ENCODE measurements at places on chromosomes 13 and 19. TPM values are rescaled to one million over a fixed set of nuclear protein-coding genes. Genes with fewer than 3 reads are reported as not detected.

COMP gene
- 0.33 TPM for total RNA-seq

GTF2F2 gene
- total RNA-seq = 14.6 TPM

OR10H5 gene
- total RNA-seq = not detected

CACNG7 gene
- total RNA-seq = under 0.01 TPM

DACH1 gene
- total RNA-seq = 1.4 TPM

GRCh38 chr19:39032063-39032918 lies at the start of gene FBXO27:
TSS of gene FBXO27 (minus strand) at chr19:39032549. CDS start at chr19:39032227, 322 bp downstream.
- peaks cover 13% of the 10 kb centered on the region for H3K36me3 ChIP-seq
- peaks cover 19% of the 10 kb centered on the region for H3K4me1 ChIP-seq
- no peak for DNase-seq
- H3K4me3 ChIP-seq = peak within 1 kb of the TSS; percentile 65

GRCh38 chr13:106161146-106161545 lies 374.3 kb downstream of the EFNB2 start:
- no peaks in the 10 kb centered on the region for H3K36me3 ChIP-seq
- H3K27ac ChIP-seq = no peak overlapping the region
- peaks cover 5% of the 10 kb centered on the region for H3K4me1 ChIP-seq
- DNase-seq = no peak

DNA sequence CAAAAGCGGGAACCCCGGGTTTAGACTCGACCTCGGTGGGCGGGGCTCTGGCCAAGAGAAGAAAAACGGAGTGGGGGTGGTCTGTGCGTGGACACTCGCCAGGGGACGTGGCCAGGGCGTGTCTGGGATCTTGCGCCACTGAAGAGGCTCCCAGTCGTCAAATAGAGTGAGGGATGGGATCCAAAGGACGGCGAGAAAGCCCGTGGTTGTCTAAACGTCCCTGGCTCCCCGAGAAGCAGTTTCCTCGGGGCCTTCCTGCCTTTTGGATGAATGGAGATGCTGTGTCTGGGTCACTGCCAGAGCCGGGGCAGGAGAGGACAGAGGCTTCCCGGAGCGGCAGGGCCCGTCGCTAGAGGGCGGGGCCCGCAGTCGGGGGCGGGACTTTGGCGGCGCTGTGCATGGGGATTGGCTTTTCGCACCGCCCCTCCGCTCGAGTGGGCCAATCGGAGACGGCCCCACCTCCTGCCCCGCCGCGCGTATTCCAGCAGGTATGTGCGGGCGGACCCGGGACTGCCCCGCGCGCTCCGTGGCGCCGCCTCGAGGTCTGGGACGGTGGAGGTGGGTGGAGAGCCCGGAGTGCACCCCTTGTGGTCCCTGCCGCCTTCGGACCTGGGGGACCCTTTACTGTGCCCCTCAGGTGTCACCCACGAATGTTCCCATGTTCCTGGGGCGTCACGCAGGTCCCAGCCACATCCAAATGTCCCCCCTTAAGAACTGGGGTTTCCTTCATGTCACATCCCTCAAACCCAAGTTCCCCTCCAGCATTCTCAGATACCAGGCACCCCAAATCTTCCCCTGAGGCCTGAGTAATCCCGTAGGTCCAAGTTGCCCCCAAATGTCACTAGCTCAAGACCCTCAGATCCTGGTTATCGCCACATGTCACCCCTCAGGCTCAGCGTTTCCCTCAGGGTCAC lies 38.3 kb downstream of the ZSWIM4 start:
- peaks cover 64% of the 10 kb centered on the region for H3K4me1 ChIP-seq
- peak; percentile 98 for DNase-seq

GRCh38 chr19:39046037-39046821 lies 13.9 kb upstream of the FBXO27 start:
- DNase-seq = no peak
- no peaks in the 10 kb centered on the region for H3K36me3 ChIP-seq
- no peaks in the 10 kb centered on the region for H3K4me1 ChIP-seq
- no peaks in the 10 kb centered on the region for H3K27me3 ChIP-seq
- no peak overlapping the region for H3K4me3 ChIP-seq

DNA sequence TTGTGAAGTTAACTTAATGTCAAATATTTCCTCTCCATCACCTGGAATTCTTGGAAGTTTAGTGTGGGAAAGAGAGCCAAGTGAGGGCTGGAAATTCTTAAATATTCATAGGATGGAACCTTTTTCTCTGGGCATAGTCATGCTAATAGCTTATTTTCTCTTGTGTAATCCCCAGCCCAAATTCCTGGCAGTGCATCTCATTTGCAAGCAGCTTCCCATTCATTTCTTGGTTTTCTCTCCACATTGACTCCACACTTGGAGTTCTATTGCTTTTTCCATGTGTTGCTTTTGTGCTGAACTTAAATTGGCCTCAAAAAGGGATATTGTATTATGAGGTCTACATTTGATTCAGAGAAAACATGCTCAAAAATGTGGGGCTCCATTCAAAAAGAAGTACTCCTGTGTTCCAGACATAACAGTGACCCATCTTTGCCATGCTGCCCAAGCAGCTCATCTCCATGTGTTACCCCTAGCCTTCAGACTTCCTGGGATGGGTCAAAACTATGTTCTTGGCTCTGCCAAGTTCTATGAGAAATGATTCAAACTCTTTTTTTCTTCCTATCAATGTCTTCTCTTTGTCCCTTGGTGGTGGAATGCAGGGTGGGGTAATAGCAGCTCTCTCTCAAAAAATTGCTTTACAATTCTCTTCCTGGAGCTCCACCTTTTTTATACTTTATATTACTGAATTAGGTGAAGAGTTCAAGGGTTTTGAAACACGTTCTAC lies 2471.5 kb downstream of the PCDH9 start:
- H3K4me1 ChIP-seq = no peaks in the 10 kb centered on the region
- no peak overlapping the region for H3K27ac ChIP-seq
- H3K36me3 ChIP-seq = no peaks in the 10 kb centered on the region
- H3K4me3 ChIP-seq = no peak overlapping the region
- H3K27me3 ChIP-seq = no peaks in the 10 kb centered on the region
- no peak for DNase-seq

DNA sequence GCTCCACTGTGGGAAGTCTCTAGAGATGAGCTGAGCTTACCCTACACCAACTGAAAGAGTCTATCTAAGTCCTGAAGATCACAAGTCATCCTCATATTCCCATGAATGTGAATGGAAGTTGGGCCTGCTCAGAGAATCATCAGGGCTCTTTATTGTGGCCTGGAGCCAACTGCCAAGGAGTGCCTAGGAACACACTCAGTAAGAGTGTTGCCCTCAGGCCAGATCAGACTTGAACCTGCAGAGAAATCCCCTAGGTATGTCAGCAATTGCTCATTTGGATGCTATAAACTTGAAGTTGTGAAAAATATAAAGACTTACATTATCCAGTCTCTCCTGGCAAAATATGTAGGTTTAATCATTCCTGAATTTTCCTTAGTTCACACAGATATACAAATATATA lies 1070.2 kb downstream of the EFNB2 start:
- no peak overlapping the region for H3K4me3 ChIP-seq
- H3K4me1 ChIP-seq = no peaks in the 10 kb centered on the region
- H3K27me3 ChIP-seq = no peaks in the 10 kb centered on the region
- H3K27ac ChIP-seq = no peak overlapping the region
- DNase-seq = no peak

DNA sequence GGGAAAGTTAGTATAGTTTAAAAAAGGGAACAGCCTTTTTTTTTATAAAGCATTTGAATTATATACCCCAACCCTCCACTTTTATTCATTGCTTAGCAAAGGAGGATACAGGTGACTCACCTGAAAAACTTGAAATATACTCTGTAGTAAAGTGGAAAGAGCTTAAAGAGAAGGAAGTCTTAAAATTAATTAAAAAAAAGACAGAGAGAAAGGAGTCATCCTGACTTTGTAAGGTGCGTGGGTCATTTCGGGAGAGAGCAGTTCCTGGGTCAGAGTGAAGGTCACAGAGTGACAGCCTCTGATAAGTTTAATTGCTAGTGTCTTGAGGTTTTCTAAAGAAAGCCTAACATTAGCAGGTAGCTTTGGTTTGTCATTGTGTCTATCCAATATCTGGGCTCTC lies 310.3 kb downstream of the KLF5 start:
- no peaks in the 10 kb centered on the region for H3K36me3 ChIP-seq
- no peak overlapping the region for H3K27ac ChIP-seq
- no peaks in the 10 kb centered on the region for H3K4me1 ChIP-seq
- H3K4me3 ChIP-seq = no peak overlapping the region
- no peaks in the 10 kb centered on the region for H3K27me3 ChIP-seq
- no peak for DNase-seq

DNA sequence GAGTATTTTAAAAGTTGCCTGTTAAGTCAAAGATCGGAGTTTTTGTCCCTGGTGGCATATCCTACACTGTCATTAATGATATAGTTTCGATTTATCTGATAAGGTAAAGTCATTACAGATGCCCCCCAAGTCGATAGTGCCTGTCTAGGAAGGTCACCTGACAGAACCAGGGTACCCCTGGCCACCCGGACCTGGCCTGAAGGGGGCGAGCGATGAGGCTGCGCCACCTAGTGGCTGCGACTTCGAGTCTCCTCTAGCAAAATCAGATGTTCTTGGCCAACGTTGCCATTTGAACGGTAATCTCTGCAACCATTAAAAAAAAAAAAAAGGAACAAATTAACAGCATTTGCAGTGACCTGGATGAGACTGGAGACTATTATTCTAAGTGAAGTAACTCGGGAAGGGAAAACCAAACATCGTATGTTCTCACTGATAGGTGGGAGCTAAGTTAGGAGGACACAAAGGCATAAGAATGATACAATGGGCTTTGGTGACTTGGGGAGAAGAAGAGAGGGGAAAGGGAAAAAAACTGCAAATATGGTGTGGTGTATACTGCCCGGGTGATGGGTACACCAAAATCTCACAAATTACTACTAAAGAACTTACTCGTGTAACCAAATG lies 565.1 kb downstream of the LIG4 start:
- DNase-seq = no peak
- H3K27ac ChIP-seq = no peak overlapping the region
- no peak overlapping the region for H3K4me3 ChIP-seq
- H3K4me1 ChIP-seq = no peaks in the 10 kb centered on the region
- H3K36me3 ChIP-seq = no peaks in the 10 kb centered on the region

- no peak overlapping the region for H3K27ac ChIP-seq
- no peaks in the 10 kb centered on the region for H3K36me3 ChIP-seq
- DNase-seq = no peak
Measured at GRCh38 chr13:65857942-65858565, 1372.1 kb downstream of the PCDH9 start.

- DNase-seq = no peak
- H3K4me3 ChIP-seq = peak overlapping the region; percentile 28
- H3K36me3 ChIP-seq = no peaks in the 10 kb centered on the region
- peaks cover 40% of the 10 kb centered on the region for H3K4me1 ChIP-seq
Measured at GRCh38 chr19:49427855-49428546, 2.8 kb downstream of the GFY start.

DNA sequence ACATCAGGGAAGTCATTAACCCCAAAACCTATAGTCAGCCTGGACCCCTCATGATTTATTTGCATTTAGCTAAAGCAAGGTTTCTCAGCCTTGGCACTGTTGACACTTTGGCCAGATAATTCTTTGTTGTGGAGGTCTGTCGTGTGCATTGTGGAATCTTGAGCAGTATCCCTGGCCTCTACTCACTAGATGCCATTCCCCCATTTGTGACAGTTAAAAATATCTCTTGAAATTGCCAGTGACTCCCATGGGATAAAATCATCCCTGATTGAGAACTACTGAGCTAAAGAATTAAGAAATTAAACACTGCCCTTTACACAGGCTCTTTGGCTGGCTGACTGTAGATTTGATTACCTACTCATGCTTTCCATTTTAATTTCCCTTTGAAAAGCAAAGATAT lies 102.7 kb downstream of the LMO7 start:
- no peak for DNase-seq
- H3K27me3 ChIP-seq = no peaks in the 10 kb centered on the region
- no peak overlapping the region for H3K27ac ChIP-seq
- H3K4me1 ChIP-seq = no peaks in the 10 kb centered on the region
- H3K36me3 ChIP-seq = no peaks in the 10 kb centered on the region

GRCh38 chr19:32363175-32363574 lies 17.8 kb downstream of the ZNF507 start:
- DNase-seq = no peak
- no peaks in the 10 kb centered on the region for H3K27me3 ChIP-seq
- H3K36me3 ChIP-seq = peaks cover 30% of the 10 kb centered on the region
- peak overlapping the region; percentile 52 for H3K27ac ChIP-seq
- no peak overlapping the region for H3K4me3 ChIP-seq

DNA sequence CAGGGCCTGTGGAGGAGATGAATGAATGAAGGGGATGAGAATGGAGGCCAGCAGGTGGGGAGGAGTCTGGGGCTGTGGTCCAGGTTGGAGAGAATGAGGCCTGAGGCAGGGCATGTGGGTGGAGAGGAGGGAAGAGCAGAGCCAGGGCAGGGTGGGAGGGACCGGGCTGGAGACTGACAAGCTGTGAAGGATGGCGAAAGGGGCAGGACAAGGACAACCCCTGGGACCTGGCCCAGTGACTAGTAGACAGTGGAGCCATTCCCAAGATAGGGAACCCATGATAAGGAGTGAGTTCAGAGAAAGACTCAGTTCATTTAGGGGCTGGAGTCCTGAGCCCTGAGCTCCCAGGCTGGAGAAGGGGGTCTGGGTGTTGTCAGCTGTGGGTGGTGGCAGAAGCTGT lies 3.0 kb downstream of the PTH2 start:
- H3K4me3 ChIP-seq = no peak overlapping the region
- DNase-seq = no peak
- no peaks in the 10 kb centered on the region for H3K36me3 ChIP-seq
- no peak overlapping the region for H3K27ac ChIP-seq

GRCh38 chr19:55066107-55066709 lies 3.3 kb upstream of the RDH13 start:
- H3K27ac ChIP-seq = no peak overlapping the region
- H3K27me3 ChIP-seq = peaks cover 28% of the 10 kb centered on the region
- DNase-seq = no peak
- no peaks in the 10 kb centered on the region for H3K36me3 ChIP-seq
- no peak overlapping the region for H3K4me3 ChIP-seq

DNA sequence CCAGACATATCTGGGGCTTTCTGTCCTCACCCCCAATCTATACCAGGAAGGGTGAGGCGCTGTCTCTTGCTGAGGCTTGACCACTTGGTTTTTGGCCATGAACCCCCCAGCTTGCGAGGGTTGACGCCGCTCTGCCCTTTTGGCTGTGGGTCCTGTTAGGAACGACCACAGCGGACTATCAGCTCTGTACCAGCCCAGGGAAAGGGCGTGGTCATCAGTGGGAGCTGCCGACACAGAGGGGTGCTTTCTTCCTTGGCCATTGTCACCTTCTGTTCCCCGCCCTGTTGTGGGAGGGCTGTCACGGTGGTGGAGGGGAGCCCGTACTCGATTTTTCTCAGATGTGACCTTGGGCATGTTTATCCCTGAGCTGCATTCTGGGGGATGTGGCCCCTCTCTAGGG lies 5.7 kb downstream of the DCAF15 start:
- H3K4me3 ChIP-seq = no peak overlapping the region
- no peaks in the 10 kb centered on the region for H3K27me3 ChIP-seq
- no peak for DNase-seq
- H3K27ac ChIP-seq = no peak overlapping the region
- peaks cover 27% of the 10 kb centered on the region for H3K4me1 ChIP-seq

All from esophagus muscularis mucosa (tissue), 4 donors.